ENCODE measurements at places on chromosomes 12 and 14. TPM values are rescaled to one million over a fixed set of nuclear protein-coding genes. Genes with fewer than 3 reads are reported as not detected.

Gene TAS2R9
- not detected for total RNA-seq

Gene MYF5
- total RNA-seq = not detected

Gene AICDA
- not detected for total RNA-seq

Gene ERGIC2
- 75.5 TPM for total RNA-seq

Gene TMEM30B
- 0.52 TPM for total RNA-seq

Gene KERA
- total RNA-seq = not detected

Gene MYH6
- total RNA-seq = 500 TPM

Gene NEUROD4
- not detected for total RNA-seq

DNA sequence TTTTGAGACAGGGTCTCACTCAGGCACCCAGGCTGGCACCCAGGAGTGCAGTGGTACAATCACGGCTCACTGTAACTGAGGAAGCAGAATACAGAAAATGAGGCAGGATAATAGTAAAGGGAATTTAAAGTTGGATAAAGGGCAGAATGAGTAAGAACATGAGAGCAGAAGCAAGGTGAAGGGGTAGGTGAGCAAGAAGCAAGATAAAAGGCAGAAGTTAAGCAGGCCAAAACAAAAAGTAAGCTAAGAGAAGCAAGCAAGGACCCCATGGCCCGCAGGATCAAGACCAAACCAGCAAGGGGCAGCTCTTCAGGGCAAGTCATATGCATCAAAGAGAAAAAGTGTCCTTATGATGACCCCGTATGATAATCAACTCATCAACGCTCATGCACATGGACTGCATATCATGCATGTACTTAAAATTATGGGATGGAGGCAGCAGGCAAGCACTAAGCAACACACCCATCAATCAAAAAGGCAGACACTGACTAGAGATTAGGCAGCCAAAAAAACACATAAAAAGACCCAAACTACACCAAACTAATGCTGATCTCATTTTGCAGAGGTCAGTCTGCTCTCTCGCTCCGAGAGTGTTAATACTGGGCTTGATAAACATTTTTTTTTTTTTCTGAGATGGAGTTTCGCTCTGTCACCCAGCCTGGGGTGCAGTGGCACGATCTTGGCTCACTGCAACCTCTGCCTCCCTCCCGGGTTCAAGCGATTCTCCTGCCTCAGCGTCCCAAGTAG lies 11.6 kb downstream of the TIMELESS start:
- H3K36me3 ChIP-seq = no peaks in the 10 kb centered on the region
- no peak overlapping the region for H3K4me3 ChIP-seq
- DNase-seq = no peak
- H3K27ac ChIP-seq = no peak overlapping the region
- H3K4me1 ChIP-seq = no peaks in the 10 kb centered on the region

GRCh38 chr14:24809135-24809534 lies 175.1 kb upstream of the GZMB start:
- DNase-seq = no peak
- H3K27ac ChIP-seq = no peak overlapping the region
- peaks cover 67% of the 10 kb centered on the region for H3K4me1 ChIP-seq

- no peak for DNase-seq
- no peak overlapping the region for H3K4me3 ChIP-seq
- peaks cover 5% of the 10 kb centered on the region for H3K4me1 ChIP-seq
- no peaks in the 10 kb centered on the region for H3K36me3 ChIP-seq
- H3K27ac ChIP-seq = no peak overlapping the region
Measured at GRCh38 chr12:76533331-76533730, 26.2 kb downstream of the OSBPL8 start.

DNA sequence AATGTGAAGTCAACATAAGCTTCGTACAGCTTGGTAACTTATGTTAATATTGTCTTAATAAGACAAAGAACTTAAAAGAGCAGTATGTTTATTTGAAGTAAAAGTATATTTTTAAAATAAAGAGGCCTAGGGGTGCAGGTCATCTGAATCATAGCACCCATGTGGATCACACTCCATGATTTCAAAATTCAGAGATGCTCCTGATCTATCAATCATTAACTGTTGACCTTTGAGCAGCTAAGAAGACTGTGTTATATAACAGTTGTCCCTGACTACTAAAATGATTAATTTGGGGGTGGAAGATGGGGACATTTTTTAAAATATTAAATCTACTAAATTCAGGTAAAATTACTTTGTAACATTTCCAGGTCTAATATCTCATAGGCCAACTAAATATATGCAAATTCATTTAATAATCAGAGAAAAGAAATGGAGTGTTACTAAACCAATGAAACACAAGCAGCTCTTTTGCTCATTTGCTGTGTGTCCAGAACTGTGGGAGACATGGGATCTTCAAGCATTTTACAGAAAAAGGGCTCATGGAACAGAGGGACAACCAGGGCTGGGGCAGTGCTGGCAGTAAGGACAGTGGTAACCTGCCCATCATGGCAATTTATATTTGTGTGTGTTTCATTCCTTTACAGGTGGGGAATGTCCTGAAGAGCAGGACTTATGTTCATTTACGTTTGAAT lies 120.7 kb upstream of the PCED1B start:
- no peaks in the 10 kb centered on the region for H3K36me3 ChIP-seq
- no peak overlapping the region for H3K4me3 ChIP-seq
- DNase-seq = no peak
- peaks cover 9% of the 10 kb centered on the region for H3K4me1 ChIP-seq

- H3K27ac ChIP-seq = no peak overlapping the region
- no peak for DNase-seq
- no peaks in the 10 kb centered on the region for H3K4me1 ChIP-seq
- no peak overlapping the region for H3K4me3 ChIP-seq
- no peaks in the 10 kb centered on the region for H3K27me3 ChIP-seq
Measured at GRCh38 chr12:95574799-95575452, 23.6 kb upstream of the USP44 start.

GRCh38 chr14:101457936-101458740 lies 103.2 kb upstream of the DIO3 start:
- H3K4me3 ChIP-seq = no peak overlapping the region
- peaks cover 8% of the 10 kb centered on the region for H3K4me1 ChIP-seq
- peaks cover 72% of the 10 kb centered on the region for H3K27me3 ChIP-seq
- H3K27ac ChIP-seq = no peak overlapping the region

GRCh38 chr12:50960130-50960529 lies 7.8 kb downstream of the HIGD1C start:
- no peaks in the 10 kb centered on the region for H3K27me3 ChIP-seq
- H3K4me3 ChIP-seq = no peak overlapping the region
- no peak overlapping the region for H3K27ac ChIP-seq
- no peak for DNase-seq
- H3K4me1 ChIP-seq = no peaks in the 10 kb centered on the region

- peaks cover 15% of the 10 kb centered on the region for H3K4me1 ChIP-seq
- no peaks in the 10 kb centered on the region for H3K27me3 ChIP-seq
- no peak overlapping the region for H3K4me3 ChIP-seq
- no peak for DNase-seq
Measured at GRCh38 chr12:12521044-12521485, 41.6 kb downstream of the DUSP16 start.

GRCh38 chr14:87838931-87839330 lies 154.1 kb downstream of the GALC start:
- H3K27me3 ChIP-seq = no peaks in the 10 kb centered on the region
- H3K4me3 ChIP-seq = no peak overlapping the region
- no peak for DNase-seq
- no peaks in the 10 kb centered on the region for H3K4me1 ChIP-seq

- H3K27me3 ChIP-seq = no peaks in the 10 kb centered on the region
- H3K4me3 ChIP-seq = no peak overlapping the region
- H3K36me3 ChIP-seq = no peaks in the 10 kb centered on the region
- DNase-seq = no peak
Measured at GRCh38 chr12:66590275-66590985, 88.4 kb downstream of the GRIP1 start.

DNA sequence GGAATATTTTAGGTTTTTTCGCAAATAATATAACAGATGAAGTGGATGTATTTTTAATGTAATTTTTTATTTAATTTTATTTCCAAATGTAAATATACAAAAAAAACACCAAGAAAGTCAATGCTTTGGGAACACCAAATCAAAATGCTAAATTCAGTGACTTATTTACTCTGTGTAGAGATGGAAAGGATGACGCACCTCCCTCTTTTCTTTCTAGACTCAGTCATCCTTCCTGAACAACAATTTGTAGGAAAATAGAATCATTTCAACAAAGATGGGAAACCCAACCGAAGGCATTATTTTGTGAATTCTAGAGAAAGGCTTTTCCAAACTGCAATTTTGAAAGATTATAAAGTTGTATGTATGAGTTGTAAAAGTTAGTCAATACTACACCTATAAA lies 57.7 kb downstream of the CCER1 start:
- H3K4me1 ChIP-seq = no peaks in the 10 kb centered on the region
- no peak overlapping the region for H3K4me3 ChIP-seq
- no peaks in the 10 kb centered on the region for H3K27me3 ChIP-seq
- no peak for DNase-seq

- no peak for DNase-seq
- H3K36me3 ChIP-seq = no peaks in the 10 kb centered on the region
- no peak overlapping the region for H3K27ac ChIP-seq
- no peak overlapping the region for H3K4me3 ChIP-seq
- no peaks in the 10 kb centered on the region for H3K27me3 ChIP-seq
Measured at GRCh38 chr14:85218982-85219381, 311.0 kb upstream of the FLRT2 start.

DNA sequence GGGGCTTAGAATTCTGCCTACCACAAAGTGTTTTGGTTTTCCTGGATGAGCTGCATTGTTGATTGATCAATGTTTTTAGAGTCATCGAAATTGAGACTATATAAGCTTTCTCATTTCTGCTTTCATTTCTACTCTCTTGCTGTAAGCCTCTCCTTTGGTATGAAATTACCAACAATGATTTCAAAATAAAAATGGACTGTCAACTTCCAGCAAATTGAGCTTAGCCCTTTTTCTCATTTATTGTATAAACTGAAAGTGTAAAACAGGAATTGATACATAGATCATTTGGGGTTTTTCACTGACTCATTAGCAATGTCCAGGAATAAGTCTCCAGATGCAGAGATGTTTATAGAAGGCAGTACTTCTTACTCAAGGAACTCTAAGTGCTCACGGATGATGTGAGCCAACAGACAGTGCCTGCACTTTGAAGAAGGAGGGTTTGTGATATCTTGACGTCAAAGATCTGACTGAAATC lies 20.0 kb upstream of the PCNX1 start:
- no peak overlapping the region for H3K27ac ChIP-seq
- peaks cover 5% of the 10 kb centered on the region for H3K4me1 ChIP-seq
- H3K27me3 ChIP-seq = no peaks in the 10 kb centered on the region
- H3K36me3 ChIP-seq = no peaks in the 10 kb centered on the region

DNA sequence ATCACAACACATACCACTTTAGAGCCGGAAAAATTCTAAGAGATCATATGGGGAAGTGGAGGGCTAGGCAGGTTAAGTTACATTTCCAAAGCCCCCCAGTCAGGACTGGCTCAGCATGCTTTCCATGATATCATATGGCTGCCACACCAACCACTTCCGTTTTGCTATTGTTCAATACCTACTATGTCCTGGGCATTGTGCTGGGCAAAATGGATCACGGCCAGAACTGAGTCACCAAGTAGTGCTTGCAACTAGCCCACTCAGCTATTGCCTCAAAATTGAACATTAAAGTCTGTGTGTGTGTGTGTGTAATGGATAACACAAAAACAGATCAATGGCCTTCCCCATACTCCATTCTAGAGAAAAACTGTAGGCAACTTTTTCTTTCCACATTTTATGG lies 22.7 kb downstream of the WIF1 start:
- peaks cover 17% of the 10 kb centered on the region for H3K27me3 ChIP-seq
- H3K4me3 ChIP-seq = no peak overlapping the region
